ENCODE measurements at places on chromosomes 3 and 15.

DNA sequence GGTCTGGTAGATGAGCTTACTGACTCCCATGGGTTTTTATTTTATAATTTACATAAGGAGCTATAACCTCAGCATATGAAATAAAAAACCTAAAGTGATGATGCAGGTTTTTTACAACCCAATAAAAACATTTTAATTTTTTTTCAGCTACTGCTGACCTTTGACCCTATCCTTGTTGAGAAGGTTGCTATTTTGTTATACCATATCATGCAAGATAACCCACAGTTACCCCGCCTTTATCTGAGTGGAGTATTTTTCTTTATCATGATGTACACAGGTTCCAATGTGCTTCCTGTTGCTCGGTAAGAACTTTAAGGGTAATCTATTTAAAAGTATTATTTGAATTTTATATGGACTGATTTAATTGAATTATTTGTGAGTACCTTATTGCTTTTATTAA is 70.8 kb downstream of the DNAJC13 start:
- no peak for DNase-seq

GRCh38 chr3:55537129-55537528 is 50.0 kb upstream of the WNT5A start:
- no peak for DNase-seq

DNA sequence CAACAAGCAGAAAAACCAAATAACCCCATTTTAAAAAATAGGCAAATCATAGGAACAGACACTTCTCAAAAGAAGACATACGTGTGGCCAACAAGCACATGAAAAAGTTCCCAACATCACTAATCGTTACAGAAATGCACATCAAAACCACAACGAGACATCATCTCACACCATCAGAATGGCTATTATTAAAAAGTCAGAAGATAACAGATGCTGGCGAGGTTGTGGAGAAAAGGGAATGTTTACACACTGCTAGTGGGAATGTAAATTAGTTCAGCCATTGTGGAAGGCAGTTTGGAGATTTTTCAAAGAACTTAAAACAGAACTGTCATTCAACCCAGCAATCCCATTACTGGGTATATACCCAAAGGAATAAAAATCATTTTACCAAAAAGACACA is 60.7 kb downstream of the ABI3BP start:
- DNase-seq: no peak

DNA sequence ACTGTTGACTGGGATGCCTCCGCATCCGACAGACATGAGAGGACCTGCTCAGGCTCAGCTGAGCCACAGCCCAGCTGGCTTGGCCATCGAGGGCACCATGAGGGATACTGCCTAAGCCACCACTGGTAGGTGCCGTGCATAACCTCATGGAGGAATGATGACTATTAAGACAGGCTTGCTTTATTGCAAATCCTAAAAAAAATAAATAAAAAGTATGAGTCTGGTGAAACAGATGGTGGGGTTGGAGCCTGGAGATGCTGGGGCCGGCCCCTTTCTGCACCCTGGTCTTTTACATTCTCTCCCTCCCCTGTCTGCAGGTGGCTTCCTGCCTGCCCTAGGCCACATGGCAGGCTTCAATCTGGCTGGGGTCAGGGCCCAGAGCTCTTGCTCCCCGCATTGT is 24.0 kb upstream of the RAD18 start:
- DNase-seq: no peak

DNA sequence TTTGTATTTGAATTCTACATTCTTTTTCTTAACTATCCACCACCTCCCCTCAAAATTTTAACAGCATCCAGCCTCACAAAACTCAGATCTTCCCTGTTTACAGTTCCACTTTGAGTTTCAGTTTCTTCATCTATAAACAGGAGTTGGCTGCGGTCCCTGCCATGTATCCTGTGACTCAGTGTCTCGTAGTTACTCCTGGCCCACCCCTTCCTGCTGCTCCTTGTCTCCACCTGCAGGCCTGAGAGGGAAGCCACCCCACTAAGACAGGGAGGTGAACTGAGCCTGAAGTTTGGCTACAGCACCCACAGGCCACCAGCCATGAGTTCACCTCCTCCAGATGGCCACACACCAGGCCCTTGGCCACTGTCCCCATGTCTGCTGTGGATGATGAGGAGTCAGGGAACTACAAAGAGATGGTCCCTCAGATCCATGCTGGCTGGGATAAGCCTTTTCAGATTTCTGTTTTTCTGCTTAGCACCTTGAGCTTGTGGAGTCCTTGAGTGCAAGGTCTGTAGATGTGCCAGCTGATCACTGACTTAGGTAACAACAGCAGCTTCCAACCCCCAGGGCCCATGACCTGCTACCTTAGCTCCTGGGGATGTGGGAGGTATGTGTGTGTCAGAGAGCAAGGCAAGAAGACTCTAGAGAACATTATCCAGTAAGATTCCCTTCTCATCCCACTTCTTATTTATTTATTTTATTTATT is 37.5 kb downstream of the CD86 start:
- no peak for DNase-seq

GRCh38 chr3:113981803-113982202 is 34.0 kb downstream of the ZDHHC23 start:
- no peak for DNase-seq

DNA sequence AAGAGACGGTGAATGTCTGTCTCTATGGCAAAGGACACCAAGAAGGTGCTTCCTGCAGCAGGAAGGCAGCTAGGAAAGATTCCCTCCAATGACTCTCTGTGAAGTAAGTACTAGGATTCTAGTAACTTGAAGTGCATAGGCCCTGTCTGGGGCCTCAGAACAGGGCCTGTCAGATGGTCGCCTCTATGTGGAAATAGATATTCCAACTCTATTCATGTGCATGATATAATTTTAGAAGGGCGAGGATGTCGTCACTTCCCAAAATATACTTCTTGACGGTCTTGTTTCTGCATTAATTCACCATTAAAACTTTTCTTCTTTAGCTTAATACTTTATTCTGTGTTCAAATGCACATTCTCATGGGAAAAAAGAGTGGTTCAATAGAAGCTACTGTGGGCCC is 167.0 kb downstream of the TLE3 start:
- no peak for DNase-seq

- DNase-seq: no peak
These were observed 2.5 kb upstream of the TBC1D21 start for GRCh38 chr15:73870700-73871408.
